T-helper 17 cell (primary cell): ENCODE measurements at places on chromosomes 2 and 18.
A peak's percentile ranks its signal among the peaks of the same experiment; 100 is the strongest.

- peak; percentile 51 for DNase-seq
Observed at GRCh38 chr2:237512774-237513466, 25.9 kb downstream of the MLPH start.

- DNase-seq: no peak
Observed at GRCh38 chr2:131724019-131724418, 196.3 kb downstream of the CCDC74A start.

- no peak for DNase-seq
Observed at GRCh38 chr2:95306336-95306895, 9.3 kb downstream of the KCNIP3 start.

DNA sequence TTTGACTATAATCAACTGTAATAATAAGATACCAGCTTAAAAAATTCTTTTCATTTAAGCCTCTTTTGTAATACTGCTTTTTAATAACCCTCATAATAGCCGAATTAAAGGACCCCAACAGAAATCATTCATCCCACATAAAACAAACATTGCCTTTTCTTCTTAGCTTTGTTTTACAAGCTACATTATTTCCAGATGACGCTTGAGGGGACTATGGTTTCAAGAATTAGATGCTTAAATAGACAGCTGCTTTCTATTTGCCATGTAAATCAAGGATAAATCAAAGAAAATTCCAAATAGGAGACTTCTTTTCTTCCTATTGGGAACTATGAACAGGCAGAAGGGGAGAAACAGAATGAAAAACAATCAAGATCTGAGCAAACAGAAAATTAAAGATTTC is 200.7 kb upstream of the SMAD7 start:
- no peak for DNase-seq

GRCh38 chr18:74963820-74964446 is 245.0 kb downstream of the PTGR3 start:
- DNase-seq: no peak

DNA sequence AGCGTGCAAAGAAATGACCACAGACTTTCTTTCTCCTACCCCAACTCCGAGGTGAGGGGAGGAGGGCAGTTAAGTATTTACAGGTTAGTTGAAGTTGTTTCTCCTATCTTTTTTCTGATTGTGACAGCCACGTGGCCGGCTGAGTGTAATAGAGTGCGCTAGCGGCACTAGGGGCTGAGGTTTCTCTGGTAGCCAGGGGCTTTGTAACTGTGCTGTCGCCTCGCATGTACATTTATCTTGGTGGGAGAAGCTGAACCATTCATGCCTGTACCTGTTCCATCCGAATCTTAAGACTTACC is 214.1 kb upstream of the STON1 start:
- DNase-seq: no peak

DNA sequence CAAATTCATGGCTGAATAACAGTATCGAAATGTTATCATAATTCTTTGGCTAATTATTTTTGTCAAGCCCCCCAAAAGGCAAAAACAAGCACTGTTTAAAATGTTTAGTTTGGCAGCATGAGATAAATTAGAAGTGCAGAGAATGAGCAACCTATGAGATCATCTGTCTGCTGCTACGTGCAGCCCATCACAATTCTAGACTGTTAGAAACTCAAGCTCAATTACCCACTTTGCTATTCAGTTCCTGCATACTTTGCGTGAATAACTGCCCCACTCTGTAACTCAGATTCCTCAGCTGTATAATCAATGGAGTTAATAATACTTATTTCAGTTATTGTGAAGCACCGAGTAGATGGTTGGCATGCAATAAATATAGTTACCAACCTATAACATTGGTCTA is 1181.9 kb downstream of the DPP10 start:
- no peak for DNase-seq

DNA sequence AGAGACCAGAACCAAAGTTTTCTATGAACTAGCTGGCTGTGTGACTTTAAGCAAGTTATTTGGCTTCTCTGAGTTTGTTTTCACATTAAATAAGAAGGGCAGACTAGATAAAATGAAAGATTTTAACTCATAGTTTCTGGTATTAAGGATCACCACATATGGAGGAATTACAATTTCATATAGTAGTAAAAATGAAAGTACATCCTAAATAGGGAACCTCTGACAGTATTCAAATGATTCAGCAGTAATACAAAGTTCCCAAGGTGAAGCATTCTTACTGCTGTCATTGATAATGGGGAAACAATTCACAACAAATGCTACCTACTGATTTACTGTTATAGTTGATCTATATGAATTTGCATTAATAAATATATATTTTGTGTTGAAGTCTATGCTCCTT is 170.3 kb upstream of the VRK2 start:
- no peak for DNase-seq
